Activated CD4-positive, alpha-beta memory T cell treated with anti-CD3 and anti-CD28 coated beads for 36 hours (primary cell): ENCODE measurements at places on chromosomes 1 and 21. TPM values are rescaled to one million over a fixed set of nuclear protein-coding genes. Genes with fewer than 3 reads are reported as not detected.

The SPRR5 gene
- not detected for total RNA-seq

The GUCA2B gene
- total RNA-seq = not detected

The SAMD13 gene
- total RNA-seq = 0.48 TPM

The FCRL1 gene
- total RNA-seq = not detected

The CFAP107 gene
- not detected for total RNA-seq

The BCAN gene
- not detected for total RNA-seq

The WDR64 gene
- not detected for total RNA-seq

The GBP2 gene
- 403 TPM for total RNA-seq

The MYOG gene
- not detected for total RNA-seq
